ENCODE measurements at places on chromosomes 16 and 17. TPM values are rescaled to one million over a fixed set of nuclear protein-coding genes. Genes with fewer than 3 reads are reported as not detected.

DNA sequence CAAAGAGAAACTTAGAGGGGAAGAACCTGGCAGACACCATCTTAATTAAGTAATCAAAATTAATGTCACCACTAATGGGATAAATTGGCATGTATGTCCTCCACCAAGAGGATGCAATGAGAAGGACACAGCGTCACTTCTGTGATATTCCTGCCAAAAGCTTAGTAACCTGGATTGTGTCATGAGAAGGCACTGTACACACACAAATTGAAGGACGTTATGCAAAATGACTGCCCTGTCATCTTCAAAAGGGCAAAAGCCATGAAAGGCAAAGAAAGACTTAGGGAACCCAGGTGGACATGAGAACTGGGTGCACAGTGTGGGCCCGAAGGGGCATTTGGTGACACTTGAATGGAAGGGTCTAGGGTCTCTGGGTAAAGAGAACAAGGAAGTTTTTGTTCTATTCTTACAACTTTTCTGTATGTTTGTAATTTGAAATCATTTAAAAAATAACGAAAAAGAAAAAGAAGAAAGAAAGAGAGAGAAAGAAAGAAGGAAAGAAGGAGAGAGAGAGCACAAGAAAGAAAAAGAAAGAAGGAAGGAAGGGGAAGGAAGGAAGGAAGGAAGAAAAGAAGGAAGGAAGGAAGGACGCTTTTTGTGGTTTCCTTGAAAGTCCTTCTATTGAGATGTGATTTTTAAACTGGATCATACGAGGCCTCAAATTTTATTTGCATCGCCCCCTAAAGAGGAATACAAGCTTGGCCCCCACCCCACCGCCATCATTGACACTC, 4.0 kb upstream of the APOH start:
- no peak for DNase-seq

KRT28 gene
- not detected for total RNA-seq

DNA sequence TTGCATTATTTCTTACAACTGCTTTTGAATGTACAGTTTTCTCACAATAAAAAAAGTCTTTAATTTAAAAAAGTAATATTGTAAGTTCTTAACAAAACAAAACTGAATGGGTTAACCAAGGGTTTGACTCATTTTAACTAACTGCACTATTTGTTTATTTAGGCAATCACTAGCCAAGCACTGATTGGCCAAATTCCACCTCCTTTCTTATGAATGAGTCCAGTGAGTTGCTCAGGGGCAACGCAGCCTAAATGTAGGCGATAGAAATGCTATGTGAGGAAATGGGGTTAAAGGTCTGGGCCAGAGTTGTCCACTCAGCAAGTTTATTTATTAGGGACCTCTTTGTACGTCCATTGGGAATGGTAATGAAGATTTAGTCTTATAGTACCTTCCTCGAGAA, 89.6 kb upstream of the MAF start:
- DNase-seq: no peak

SDR42E2 gene
- total RNA-seq: not detected

NRN1L gene
- 0.92 TPM for total RNA-seq

DNA sequence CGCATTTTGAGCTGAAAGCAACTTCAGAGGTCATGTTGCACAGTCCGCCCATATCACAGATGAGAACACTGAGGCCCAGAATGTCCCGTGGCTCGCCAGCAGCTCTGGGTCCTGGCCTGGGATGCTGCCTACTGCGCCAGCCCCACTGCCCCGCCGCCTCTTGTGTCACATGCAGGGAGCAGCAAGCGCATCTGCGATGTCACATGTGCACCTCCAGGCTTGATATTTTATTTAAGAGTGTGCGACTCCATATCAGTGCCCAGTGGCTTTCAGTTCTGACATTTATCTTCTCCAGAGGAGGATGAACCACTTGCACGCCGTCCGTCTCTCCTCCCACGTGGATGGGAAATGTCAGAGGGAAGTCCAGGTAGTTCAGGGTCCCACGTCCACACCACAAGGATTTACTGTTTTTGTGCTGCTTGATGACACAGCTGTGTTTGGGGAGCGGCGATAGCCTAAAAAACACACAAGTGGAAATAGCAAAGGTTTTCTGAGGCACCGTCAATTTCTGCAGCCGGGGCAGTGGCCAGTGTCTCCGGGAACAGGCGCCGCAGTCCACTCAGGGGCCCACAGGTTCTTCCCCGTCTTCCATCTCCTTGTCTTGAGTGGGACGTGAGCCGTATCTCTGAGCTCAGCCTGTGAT, 7.0 kb upstream of the RBFOX3 start:
- DNase-seq: no peak

CBX8 gene
- total RNA-seq: 6.7 TPM

TBC1D3I gene
- total RNA-seq: not detected

GRCh38 chr17:58311429-58311894, 17.1 kb downstream of the TSPOAP1 start:
- DNase-seq: no peak

DNA sequence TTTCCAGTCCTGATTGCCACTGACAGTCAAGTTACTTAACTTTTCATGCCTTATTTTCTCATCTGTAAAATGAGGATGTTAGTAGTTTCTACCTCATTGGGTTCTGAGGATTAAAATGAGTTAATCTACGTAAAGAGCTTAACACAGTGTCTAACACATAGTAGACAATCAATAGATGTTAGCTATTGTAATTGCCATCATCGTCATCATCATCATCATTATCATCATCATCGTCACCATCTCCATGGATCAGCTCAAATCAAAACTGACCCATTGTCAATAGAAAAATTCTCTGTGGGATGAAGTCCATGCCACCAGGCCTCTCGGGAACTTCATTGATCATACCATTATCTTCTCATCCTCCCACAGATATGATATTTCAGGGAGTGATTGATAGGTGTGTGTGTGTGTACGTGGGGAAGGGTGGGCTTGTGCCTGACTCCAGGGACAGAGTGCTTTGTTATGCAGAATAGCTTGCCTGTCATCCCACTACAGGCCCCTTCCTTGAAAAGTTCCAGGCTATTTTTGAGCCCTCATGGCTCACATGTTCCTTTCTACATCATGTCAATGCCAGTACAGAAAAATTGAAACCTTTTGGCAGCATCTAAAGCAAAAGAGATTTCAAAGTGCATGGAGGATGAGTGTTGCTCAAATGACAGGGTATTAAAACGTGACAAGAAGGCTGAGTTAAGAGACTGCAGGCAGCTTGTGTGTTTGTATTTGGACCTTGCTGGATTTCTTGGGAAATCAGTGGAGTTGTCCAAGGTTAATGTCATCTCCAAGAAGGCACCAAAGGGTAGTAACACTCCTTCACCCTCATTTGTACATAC, 133.9 kb downstream of the PRKCB start:
- DNase-seq: no peak

- DNase-seq: no peak
Observed at GRCh38 chr16:85550953-85551924, 61.9 kb upstream of the GSE1 start.

NACA2 gene
- not detected for total RNA-seq

DNA sequence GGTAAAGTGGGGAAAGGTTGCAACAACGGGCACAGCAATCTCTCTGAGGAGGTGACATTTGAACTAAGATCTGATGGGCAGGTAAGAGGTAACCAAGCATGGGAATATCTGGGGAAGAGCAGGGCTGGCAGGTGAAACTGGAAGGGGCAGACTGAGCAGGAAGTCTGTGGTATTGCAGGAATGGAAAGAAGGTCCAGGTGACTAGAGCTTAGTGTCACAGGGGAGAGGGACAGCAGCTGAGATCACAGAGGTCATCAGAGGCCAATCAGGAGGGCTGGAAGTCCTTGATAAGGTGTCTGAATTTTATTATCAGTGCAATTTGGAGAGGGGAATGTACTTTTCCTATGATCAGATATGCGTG, 73.3 kb upstream of the DHX40 start:
- DNase-seq: no peak
